ENCODE measurements at places on chromosomes 13 and 19.

GRCh38 chr19:12783291-12783848 lies 7.9 kb upstream of the JUNB start:
- peak; percentile 65 for DNase-seq

DNA sequence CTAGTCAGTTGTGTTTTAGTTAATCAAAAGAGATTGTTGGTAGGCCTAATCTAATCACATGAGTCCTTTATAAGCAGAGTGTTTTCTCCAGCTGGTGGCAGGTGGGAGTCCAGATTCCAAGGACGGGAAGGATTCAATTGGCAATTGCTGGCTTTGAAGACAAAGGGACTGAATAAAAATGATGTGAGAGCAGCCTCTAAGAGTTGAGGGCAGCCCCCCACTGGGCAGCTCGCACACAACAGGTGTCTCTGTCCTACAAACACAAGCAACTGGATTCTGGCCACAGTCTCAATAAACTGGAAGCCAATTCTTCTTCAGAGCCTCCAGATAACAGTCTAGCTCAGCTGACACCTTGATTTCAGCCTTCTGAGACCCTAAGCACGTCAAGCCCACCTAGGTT lies 915.2 kb downstream of the PCDH9 start:
- no peak for DNase-seq

DNA sequence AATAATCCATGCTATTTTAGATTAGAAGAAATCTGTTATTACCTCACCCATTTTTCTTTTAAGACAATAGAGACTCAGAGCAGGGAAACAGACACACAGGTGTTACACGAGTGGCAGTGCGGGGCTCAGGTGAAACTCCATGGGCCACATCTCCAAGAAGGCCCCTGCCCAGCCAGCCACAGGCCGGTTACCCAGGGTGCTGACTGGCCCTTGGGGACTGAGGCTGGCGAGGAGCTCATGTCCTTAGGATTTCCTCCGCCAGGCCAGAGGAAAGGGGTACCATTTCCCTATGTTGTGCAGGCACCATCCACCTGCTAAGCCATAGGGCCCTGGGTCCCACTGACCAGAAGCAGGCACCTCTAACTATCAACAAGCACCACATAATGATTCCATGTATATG lies 10.6 kb downstream of the C19orf47 start:
- DNase-seq: no peak

- no peak for DNase-seq
These were observed 635.4 kb upstream of the ARGLU1 start for GRCh38 chr13:107203146-107203847.

DNA sequence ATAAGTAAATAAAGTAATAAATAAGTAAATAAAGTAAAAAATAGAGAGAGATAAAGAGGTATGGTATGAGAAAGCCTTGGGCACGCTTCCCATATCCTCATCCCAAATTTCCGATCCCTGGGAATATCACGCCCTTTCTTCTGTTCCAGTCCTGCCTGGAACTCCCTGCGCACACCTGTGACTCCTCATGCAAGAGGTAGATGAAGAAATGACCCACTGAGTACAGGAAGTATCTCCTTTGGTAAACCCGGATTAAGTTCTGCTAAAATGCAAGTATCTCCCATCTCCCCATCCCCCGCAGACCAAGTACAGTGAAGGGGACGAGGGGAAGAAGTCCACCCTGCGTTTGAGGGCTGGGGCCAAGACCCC lies 399 bp upstream of the ZNF136 start:
- no peak for DNase-seq

DNA sequence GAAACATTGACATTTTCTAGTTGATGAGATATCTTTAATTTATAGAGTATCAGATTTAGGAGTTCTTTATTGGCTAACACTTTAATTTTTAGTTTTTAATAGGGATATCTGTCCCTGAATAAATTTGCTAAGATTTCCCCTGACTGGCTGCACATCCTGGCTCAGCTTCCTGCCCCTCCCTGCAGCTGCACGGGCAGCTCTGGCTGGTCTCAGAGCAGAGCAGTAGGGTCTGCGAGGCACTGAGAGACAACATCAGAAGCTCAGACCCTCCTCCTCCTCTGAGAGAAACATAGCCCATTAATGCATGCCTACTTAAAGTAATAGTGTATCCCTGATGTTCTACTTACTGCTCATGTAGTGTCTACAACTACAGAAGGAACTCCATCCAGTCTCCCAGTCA lies 139.2 kb downstream of the TNFSF13B start:
- DNase-seq: peak; percentile 5

- no peak for DNase-seq
These were observed at the start of gene ZNF560 for GRCh38 chr19:9498183-9498902. ZNF560 (minus strand) TSS chr19:9498616; CDS start chr19:9475313, 23,303 bp downstream.

GRCh38 chr19:17091758-17092333 lies 16.3 kb downstream of the MYO9B start:
- DNase-seq: no peak

GRCh38 chr13:66099825-66100224 lies 1130.3 kb downstream of the PCDH9 start:
- no peak for DNase-seq

DNA sequence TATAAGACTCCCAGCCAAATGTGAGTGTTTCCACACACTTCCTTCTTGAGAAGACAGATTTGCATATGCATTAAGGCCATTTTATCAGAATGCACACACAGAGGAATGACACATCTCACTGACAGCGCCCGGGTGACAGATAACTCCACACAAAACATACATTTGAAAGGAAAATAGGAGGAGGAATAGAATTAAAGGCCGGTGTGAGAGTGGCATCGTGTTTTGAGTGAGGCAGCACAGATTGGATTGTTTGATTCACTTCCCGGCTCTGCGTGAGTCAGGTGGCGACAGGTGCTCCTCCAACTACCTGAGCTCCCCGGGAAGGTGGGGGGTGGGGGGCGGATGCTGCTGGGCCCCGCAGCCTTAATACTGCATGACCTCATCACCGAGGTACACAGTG lies 429.0 kb downstream of the TSHZ3 start:
- DNase-seq: no peak

DNA sequence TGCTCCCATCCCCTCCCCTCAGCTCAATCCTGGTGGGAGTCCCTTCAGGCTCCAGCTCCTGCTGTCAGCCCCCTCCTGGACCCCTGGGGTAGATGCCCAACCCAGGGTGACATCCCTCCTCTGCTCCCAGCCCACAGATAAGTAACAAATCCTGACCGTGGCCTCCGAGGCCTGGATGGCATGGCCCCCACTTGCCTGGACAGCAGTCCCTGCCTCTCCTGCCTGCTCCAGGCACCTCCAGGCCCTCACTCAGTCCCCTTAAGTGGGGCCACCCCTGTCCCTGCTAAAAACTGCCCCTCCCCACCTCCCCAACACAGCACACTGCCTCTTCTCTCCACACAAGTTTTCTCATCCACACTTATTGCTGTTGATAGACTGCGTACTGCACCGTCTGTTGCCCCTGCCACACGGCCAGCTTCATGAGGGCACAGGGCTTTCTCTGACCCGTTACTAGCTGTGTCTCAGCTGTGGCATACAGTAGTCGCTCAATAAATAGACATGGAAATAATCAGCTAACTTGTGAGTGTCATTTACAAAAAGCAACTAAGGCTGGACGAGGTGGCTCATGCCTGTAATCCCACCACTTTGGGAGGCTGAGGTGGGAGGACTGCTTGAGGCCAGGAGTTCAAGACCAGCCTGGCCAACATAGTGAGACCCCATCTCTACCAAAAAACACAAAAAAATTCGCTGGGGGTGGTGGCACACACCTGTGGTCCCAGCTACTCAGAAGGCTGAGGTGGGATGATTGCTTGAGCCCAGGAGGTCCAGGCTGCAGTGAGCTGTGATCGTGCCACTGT lies 5.8 kb downstream of the CERS1 start:
- no peak for DNase-seq

- no peak for DNase-seq
These were observed 91.1 kb downstream of the RAB20 start for GRCh38 chr13:110470272-110471009.

GRCh38 chr13:110683921-110684320 lies 22.0 kb downstream of the CARS2 start:
- no peak for DNase-seq

GRCh38 chr13:67520886-67521285 lies 290.8 kb upstream of the PCDH9 start:
- DNase-seq: no peak

- DNase-seq: no peak
These were observed 302.2 kb downstream of the EFNB2 start for GRCh38 chr13:106233134-106233735.

- DNase-seq: no peak
These were observed 52.0 kb downstream of the STARD13 start for GRCh38 chr13:33233547-33233946.

DNA sequence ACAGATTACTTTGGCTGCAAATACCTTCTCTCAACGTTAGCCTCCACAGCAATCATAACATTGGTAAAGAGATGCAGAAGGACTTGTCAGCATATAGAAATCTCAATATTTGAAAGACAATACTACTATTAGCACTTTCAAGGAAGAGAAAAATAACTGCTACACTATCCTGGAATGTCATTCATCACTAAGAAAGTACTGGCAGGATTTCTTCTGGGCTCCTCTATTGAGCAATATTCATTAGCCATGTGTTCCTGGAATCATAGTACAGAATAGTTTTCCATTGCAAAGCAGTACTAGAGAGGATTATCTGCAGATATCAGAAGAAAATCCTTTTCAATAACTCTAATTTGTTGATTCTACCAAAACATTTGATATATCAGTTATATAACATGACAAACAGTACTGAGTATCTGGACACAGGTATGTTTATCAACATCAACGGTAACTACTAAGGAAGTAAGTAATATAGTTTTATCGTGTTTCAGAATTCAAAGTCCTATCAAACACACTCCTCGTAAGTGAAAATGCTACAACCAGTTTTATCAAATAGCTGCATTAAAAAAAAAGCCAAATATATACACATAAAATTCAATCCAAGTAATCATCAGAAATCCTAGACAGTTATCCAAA lies 27.3 kb downstream of the INTS6 start:
- no peak for DNase-seq

- no peak for DNase-seq
These were observed 10.3 kb downstream of the PDE4A start for GRCh38 chr19:10430505-10431253.

DNA sequence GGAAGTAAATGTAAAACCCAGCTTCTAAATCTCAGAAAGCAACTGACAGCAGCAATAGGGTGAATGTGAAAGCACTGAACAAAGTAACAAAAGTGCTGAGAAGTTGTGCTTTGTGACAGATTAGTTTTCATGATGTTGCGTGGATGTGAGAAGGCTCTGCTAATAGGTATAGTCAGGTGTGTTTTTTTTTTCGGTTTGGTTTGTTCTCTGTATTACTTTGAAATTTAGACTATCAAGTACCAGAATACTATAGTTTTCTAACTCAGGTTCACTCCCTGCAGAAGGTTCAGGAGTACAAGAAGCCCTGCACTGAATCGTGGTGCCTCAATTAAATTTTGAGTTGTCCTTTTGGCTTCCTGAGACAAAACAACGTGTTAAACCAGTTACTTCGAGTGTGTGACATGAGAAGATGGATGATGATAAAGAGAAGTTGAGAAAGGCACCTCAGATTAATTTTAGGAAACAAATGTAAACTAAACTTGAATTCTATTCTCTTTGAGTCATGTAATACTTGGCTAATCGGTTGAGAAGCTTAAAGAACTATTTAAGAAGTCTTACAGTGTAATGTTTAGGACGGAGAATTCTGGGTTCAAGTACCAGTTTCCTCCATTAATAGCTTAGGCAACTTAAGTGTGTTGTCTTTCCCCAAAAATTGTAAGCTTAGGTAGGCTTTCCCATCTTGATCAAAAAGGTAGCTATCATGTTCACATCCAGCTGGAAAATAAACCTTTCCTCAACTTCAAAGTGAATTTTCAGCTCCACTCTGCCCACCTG lies 10.3 kb downstream of the MIR17HG start:
- DNase-seq: no peak

DNA sequence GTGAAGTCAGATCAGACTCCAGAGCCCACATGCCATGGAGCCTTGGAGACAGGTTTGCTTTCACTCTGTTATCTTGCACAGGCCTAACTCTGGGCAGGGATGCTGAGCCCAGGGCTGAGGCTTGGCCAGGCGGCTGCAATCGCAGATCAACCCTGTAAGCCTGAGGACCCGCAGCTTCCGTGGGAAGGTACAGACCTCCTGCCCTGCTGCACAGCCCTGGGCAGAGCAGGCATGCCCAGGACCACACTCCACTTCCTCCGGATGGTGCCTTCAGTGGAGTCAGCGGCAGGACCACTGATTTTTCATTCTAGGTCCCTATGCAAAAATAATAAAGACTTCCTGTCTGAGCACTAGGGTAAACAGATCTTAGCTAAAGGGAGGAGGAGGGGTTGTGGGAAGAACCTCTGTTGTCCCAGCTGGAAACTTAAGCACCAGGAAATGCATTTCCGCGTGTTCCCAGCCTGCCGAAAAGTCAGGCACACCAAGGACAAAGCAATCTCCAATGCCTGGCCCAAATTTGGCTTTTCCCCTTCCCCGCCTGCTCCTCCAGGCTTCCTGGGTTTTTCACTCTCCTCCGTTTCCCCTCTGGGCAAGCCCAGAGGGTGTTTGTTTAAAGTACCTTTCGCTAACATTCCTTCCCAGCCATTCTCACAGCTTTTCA lies 87.3 kb downstream of the KCTD15 start:
- DNase-seq: no peak

- peak; percentile 57 for DNase-seq
These were observed 3.1 kb downstream of the CD320 start for GRCh38 chr19:8304841-8305621.

GRCh38 chr19:42176990-42177685 lies 40.3 kb downstream of the DEDD2 start:
- DNase-seq: peak; percentile 81

DNA sequence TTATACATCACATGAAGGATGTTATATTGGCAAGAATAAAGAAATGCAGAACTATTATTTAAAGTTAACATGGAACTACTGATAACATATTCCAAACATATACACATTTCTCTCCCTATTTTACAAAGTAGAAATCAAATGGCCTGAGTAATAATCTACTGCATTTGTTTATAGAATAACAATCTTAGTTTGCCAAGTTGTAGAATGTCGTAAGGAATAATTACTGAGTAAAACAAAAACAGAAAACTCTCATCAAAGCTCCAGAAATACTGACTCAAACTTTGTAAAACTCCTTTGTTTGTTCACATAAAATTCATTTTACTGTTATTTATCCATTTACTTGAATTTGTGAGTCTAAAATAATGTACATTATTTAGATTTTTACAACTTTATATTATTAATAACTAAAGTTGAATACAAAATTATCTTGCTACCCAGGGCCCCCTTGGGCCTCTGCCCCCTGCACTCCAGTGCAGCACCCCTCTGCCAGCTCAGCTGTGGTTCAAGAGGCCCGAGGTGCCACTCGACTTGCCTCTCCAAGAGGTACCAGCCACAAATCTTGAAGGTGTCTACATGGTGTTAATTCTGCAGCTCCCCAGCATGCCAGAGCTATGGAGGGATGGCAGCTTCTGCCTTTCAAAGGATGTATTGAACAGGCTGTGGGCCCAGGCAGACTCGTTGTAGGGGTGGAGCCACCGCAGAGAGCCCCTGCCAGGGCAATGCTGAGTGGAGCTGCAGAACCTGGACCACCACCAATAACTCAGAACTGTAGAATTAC lies 2819.7 kb downstream of the PCDH9 start:
- no peak for DNase-seq

DNA sequence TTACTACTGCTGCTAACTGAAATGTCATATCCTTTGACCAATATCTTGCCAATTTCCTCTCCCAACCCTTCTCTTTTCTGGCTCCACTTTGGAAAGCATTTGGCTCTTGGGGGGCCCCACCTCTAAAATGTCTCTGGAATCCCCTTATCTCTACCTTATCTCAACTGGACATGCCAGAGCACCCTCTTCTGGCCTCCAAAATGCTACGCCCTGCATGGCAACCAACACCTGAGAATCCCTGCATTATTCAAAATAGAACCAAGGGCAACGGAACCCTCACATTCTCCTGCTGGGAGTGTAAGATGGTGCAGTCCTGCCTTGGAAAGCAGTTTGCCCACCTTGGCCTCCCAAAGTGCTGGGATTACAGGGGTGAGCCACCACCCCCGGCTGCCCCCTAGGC lies 35.3 kb downstream of the CERS4 start:
- no peak for DNase-seq

Measured in stimulated activated CD4-positive, alpha-beta T cell treated with anti-CD3 and anti-CD28 coated beads, Interleukin-2, amount 100 ng/mL, for 24 hours (primary cell).